Neuronal stem cell (in vitro differentiated cells): ENCODE measurements at places on chromosomes 16 and 17.

DNA sequence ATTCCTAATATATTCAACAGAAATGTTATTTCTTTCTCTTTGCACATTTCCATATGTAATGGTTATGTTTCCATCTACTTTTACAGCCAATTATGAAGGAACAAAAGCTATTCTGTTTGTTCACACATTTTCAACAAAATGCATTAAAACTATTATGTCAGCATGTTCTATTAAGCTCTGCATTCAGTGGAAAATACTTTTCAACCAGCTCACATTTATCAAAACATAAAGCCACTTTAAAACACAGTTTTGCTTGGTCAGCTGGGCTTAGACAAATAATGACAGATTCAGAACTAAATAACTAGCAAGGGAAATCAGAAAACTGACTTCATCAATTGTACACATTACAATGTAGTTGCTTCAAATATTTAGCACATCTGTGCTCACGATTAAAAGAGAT is 6.9 kb downstream of the SALL1 start:
- no peak for DNase-seq

DNA sequence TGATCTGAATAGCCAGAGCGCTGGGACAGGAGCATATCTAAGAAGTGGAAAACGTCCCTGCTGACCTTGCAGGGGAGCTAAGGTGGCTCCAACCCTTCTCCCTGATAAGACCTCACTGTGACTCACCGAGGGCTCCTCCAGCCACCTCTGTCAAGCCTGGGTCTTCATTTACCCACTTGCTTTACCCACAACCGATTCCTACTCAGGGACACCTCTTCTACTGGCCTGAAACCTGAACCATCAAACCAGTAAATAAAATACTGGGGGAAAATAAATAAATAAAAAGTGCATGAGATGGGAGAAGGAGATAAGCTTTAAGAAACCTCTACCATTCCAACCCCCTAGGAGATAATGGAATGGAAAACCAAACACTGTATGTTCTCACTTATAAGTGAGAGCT is 80.2 kb upstream of the ALOX12 start:
- no peak for DNase-seq

DNA sequence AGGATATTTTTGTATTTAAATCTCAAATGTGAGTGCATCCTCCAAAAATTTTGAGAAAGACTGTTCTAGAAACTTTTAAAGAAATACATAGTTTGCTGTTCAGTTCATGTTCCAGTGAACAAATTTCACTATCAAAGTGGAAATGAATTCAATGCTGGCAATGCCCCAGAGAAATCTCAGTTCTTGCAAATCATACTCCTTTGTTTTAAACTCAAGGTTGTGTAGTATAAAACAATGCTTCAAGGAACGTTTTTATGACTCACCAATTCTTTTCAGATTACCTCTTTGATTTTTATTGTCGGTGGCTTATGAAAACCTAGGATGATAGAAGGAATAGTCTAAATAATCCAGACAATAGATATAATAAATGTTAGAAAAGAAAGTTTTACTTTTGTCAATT is 17.6 kb downstream of the LPCAT2 start:
- DNase-seq: no peak

DNA sequence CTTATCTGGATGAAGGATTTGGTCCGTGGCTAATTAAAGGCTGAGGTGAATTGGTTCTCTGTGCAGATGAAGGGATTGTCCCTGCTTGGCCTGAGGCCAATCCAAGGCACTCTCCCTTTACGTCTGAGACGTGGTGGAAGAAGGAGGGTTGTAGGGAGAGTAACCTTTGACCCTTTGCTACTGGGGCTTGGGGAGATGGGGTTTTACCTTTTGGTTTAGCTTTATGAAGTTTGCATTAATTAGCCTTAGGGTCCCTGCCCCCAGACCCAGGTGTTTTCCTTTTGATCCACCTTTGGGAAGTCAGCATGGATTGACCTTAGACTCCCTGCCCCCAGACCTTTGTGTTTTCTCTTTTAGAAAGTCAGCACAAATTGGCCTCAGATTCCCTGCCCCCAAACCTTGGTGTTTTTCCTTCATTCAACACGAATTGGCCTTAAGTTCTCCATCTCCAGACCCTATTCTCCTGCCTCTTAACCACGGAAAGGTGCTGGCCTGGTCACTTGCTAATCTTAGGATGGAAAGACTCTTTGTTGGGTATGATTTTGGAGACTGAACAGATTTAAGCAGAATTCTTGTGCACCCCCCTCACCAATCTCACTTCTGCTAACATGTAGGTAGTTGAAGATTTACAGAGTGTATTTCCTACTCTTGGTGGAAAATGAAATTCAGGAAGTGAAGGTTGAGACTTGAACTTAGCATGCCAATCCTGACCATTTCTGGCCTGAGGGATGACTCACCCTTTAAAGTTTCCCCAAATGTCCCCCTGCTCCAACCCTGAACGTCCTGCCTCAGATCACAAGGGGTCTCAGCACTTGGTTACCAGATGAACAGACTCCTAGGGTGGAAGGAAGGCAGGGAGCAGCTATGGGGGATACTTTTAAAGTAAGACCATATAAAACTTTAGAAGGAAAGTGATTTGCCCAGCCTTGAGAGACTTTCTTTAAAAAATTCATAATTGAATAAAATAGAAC is 23.1 kb upstream of the MMD start:
- no peak for DNase-seq

DNA sequence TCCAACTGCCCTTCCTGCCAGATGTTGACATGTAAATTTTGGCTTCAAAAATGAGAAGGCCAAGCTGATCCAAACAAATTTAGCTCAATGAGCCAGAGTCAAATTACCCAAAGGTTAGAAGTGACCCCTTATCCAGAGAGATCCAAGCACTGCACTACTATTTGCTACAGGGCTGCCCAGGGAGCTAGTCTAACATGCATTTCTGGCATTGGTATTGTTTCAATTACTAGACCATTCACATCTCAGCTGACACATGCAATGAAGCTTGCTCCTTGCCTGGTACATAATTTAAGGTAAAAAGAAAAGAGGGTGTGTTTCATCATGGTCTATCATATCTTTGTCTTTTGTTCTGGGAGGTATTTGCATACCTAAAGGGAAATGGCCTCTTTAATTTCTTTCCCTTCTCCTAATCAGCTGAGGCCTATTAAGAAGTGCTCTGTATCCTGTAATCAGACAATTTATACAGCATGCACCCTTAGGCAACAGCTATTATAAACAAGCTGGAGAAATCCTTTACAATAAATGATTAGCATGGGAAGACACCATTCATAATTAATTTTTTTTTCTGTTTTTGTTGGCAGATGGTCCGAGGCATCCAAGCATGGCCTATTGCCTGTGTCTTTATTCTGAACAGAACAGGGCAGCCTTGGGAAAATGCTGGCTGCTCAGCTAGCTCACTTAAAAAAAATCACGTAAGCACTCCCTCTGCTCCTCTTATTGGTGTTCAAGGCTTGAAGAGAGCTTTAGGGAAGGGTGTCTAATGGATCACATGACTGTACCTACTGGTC is 161.5 kb upstream of the SALL1 start:
- no peak for DNase-seq

DNA sequence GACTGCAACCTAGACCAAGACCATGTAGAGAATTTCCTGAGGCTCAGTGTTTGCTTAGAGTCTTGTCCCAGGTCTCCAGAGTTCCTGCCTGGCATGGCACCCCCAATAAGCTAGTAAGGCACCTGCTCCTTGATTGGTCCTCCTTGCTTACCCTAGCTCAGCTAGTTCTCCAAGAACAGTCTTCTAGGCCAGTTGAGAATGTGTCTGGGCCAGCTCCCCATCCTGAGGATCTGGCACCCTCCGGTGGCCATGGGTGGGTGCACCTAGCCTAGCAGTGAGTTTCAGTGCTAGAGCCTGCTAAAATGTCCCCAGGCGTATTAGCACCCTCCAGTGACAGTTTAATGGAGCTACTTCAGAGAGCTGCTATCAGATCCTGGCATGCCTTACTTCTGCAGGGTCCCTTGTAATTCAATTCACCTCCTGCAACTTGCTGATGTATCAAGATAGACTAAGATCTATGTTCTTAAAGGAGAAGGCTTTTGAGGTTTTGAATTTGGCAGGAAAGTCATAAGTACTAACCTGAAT is 44.4 kb upstream of the MED13 start:
- DNase-seq: peak; percentile 18

DNA sequence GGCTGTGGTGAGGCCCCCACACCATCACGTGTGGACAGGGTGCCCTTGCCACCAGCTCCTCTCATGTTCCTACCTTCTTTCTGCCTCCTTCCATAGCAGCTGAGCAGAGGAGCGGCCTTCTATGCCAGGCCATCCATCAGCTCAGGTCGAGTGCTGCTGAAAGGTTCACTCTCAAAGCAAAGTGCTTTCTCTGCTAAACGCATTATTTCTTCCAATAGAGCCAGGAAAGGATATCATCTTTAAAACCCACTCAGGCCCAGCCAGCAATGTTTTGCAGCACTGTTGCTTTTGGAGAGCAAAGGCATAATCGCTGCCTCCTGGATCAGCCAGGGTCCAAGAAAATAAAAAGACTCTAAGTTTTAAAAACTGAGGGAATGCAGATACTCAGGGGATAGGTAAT is 54.9 kb upstream of the GPRC5B start:
- DNase-seq: no peak

DNA sequence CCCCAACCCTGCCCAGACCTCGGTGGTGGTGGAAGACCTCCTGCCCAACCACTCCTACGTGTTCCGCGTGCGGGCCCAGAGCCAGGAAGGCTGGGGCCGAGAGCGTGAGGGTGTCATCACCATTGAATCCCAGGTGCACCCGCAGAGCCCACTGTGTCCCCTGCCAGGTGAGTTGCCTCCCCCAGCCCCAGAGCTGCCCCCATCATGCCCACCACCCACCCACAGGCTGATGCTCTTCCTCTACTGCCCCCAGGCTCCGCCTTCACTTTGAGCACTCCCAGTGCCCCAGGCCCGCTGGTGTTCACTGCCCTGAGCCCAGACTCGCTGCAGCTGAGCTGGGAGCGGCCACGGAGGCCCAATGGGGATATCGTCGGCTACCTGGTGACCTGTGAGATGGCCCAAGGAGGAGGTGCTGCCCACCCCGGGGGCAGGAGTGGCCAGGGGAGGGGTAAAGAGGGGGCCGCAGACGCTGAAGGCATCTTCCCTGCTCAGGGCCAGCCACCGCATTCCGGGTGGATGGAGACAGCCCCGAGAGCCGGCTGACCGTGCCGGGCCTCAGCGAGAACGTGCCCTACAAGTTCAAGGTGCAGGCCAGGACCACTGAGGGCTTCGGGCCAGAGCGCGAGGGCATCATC is 8.4 kb downstream of the GALK1 start:
- DNase-seq: no peak

DNA sequence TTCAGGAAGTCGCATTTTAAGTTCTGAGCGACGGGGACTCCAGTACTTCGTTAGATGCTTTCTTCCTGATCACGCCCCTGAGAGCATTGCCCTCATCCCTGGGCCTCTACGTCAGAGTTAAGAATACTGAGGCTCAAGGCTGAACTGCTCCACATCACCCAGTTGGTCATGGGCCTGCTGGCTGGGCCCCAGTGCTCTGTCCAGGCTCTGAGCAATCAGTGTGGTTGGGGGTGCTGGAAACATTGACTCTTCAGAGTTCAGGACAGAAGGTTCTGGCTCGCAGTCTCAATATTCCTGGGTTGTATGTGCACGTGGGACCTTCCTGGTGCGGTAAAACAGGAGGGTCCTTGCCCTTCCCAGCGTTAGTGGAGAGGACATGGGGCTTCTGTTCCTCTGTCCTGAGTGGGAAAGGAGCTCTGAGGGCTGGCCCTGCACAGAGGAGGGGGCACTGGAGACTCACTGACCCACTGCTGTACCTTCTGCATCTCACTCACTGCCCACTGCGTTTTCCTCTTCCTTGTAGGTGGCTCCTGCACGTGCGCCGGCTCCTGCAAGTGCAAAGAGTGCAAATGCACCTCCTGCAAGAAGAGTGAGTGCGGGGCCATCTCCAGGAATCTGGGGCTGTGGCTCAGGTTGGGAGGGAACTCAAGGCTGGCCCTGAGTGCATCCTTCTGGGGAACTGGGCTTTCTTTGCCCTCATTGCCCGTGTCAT is 518 bp downstream of the MT1E start:
- DNase-seq: no peak

DNA sequence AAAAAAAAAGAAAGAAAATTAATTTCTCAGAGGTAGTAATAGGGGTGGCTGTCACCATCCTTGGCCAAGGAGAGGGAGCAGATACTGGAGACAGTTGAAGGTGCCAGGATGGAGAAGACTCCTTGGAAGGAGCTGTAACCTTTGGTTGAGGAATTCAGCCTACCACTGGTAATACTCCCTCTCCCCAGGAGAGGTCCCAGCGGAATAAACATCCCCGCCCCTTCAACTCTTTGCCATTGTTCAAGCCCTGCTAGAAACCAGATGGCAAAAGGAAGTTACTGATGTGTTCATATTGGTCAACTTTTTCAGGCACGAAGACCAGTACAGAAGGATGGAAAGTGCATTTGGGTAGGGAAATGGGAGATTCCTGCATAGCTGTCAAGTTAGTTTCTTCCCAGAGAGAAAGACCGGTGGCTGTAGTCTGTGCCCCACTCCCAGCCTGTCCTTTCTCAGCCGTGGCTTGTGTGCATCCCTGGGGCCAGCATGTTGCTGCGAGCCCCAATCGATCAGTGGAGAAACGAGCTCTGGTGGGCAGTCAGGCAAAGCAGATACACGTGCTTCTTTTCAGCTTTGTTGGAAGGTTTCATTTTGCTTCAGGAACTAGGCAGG is 612.1 kb downstream of the MAF start:
- DNase-seq: no peak

- DNase-seq: no peak
These were observed 6.4 kb downstream of the SLC16A3 start for GRCh38 chr17:82235056-82235774.

- DNase-seq: no peak
These were observed 38.7 kb downstream of the ACSF3 start for GRCh38 chr16:89132194-89133005.
